ENCODE measurements at places on chromosomes 7 and 10.

- DNase-seq: no peak
These were observed 91.9 kb downstream of the AHR start for GRCh38 chr7:17390392-17390791.

DNA sequence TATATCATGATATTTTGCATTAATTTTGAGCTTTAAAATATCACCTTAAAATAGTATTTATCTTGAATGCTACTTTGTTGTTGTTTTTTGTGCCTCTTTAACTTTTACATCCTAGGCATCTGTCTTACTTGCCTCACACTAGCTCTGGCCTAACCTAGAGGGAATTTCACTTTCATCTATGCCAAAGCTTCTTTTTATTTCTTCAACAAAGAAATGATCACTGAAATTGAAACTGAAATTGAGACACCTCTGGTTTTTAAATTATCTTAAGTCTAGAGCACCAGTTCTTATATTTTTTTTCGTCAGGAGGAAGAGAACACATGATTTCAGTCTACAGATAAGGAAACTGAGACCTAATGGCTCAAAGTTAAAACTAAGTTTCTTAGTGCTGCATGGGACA lies 3.5 kb upstream of the SCIN start:
- no peak for DNase-seq

DNA sequence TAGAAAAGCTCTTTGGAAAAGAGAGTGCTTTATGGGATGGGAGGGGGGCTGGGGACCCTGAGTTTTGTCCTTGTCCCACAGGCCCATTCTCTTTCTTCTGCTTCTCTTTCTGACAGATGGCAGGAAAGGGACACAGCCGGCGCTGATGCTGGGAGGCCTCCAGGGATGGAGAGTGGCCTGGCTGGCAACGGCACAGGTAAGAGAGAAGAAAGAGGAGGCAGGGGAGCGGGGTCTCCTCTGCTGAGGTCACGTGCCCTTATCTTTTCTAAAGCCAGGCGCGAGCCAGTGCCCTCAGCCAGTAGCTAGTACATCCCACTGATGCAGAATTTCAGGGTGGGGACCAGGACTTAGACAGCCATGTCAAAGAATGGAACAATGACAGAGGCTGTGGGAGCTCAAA lies 9.2 kb downstream of the ZNF775 start:
- no peak for DNase-seq

GRCh38 chr7:28348636-28349035 lies 63.7 kb upstream of the CREB5 start:
- no peak for DNase-seq

- no peak for DNase-seq
These were observed 13.3 kb downstream of the COPG2 start for GRCh38 chr7:130655286-130655685.

- DNase-seq: no peak
These were observed 39.1 kb downstream of the MINDY3 start for GRCh38 chr10:15821046-15821683.
